Stimulated activated CD4-positive, alpha-beta T cell treated with anti-CD3 and anti-CD28 coated beads, Interleukin-15, amount 100 ng/mL, for 1 hour (primary cell): ENCODE measurements at places on chromosomes 2 and 18.

DNA sequence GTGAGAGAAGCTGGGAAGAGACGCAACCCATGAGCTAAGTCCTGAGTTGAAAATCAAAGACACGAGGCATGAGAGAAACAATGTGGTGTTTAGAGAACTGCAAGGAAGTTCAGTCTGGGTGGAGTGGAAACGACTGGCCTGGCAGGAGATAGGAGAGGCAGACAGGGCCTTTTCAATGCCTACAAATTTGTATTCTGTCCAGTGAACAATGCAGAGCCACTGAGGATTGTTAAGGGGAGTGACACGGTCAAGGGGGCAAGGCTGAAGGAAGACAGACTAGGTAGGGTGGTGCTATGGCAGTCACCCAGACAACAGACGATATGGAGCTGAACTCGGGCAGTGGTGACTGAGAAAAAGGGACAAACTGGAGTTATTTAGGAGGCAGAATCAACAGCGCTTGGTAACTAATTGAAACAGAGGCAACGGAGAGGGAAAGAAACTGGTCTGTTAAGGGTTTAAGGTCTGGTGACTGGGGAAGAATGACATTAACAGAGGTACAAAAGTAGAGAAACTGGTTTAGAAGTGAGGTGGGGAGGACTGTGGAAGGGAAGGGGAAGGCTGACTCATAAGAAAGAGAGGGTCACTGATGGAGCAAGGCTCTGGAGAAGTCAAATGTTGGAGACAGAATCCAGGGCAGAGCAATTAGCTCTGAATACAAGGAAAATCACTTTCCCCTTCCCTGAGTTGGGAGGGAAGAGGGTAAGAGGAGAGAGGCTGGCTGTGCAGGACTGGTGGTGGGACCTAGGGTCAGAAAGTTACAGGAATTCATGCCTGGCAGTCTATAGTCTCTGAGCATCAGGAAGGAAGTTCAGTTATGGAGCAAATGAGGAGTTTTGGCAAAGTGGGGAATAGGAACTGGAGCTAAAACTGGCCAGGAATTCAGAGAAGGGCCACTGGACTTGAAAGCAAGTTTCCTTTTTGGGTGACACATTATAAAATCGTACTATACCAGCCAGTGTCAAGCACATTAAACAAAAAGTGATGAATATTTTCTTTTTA, 63.4 kb upstream of the CHRNA1 start:
- no peak for DNase-seq

GRCh38 chr18:9319333-9319732, 15.2 kb upstream of the TWSG1 start:
- no peak for DNase-seq

- no peak for DNase-seq
These were observed 24.9 kb upstream of the RMND5A start for GRCh38 chr2:86695053-86695691.

GRCh38 chr18:45849529-45849928, 24.1 kb downstream of the SIGLEC15 start:
- no peak for DNase-seq

DNA sequence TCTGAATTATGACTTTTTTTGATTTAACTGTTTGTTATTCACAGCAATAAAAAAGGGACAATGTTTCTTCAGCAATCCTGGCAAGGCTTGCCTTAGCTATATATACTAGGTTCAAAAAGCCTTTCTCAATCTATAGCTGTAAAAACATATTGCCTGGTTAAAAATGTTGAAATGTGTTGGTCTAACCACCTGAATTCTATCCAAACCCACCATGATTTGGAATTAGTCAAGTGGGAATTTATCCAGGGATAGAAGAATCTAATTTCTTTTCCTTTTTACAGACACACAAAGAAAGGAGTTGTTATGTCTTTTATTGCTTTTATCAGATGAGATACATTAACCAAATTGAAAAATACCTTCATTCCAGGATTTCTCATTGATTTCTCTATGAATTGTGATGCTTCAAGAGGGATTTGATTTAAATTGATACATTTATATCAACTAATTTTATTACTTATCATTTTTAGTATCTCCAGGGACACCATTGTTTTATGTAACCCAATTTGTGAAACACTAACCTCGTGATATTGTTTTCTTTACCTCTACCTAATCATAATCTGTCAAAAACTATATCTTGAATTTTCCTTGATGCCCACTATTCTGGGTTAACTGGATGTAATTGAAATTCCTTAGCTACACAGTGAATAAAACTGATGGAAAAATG, 88.1 kb downstream of the LRP1B start:
- DNase-seq = no peak

DNA sequence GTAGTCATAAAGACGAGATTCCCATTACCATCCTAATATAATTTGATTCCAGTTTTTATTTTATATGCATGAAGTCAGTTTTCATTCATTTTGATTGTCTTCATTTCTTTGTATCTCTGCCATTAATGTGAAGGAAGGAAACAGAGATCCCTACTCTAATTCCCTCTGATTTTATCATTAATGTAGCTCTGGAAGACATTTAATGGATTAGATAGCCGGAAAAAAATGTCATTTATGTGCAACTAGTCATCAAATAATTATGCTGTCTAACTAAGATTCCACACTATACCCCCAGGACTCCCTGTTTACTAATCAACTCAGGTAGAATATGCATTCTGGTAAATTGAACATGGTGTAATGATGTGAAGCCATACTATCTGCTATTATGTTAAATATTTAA, 19.9 kb downstream of the RHBDD1 start:
- DNase-seq = no peak

GRCh38 chr2:217650716-217651360, 352.0 kb downstream of the TNS1 start:
- DNase-seq = no peak

DNA sequence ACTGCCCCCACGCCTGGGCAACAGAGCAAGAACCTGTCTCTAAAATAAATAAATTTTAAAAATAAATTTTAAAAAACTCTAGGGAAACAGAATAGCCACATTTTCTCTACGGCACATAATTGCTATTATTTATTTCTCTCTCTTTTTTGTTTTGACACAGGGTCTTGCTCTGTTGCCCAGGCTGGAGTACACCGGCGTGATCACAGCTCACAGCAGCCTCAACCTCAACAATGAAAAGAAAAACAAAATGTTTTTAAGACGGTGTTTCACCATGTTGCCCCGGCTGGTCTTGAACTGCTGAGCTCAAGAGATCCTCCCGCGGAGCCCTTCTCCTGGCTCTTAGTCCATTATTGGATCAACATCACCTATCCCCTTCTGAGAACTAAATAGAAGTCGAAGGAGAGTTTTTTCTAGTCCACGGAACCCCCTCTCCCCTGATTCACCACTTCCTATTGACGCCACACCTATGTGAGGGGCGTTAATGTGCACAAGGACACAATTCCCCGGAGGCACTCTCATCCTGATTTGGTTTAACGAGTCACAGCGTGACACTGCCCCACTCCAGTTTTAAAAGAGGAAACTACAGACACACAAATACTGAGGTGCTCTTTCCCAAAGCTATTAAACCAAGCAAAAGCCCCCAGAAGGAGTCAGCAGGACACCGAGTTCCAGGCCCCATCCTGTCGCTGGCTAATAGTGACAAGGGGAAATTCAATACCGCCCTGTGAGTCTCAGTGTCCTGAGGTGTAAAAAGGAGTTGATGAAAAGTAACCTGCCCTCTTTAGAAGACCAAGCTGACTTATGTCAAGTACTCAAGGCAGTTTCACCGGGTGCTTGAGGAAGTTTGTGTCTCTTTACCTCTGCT, 1.1 kb downstream of the NPC1 start:
- DNase-seq = no peak

GRCh38 chr2:13121096-13121495, 404.4 kb downstream of the TRIB2 start:
- no peak for DNase-seq

DNA sequence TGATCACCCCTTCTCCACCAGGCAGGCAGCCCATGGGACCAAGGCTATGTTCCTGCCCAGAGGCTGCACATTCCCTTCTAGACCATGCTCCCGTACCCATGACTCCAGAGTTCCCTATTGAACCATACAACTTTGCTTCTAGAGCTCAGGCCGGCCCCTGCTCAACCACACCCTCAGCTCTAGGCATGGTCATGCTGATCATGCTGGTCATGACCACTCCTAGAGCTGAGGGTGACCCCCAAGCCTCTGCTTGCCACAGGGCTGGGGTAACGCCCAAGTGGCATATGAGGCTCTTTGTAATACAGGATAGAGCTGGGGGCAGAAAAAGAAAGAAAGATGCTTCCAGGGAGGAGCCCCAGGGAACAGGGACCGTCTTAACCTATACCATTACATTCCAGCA, 301.8 kb downstream of the SP3 start:
- no peak for DNase-seq

GRCh38 chr18:25457601-25458000, 105.6 kb upstream of the ZNF521 start:
- DNase-seq = no peak

GRCh38 chr2:16022548-16023240, 82.3 kb downstream of the MYCN start:
- no peak for DNase-seq

DNA sequence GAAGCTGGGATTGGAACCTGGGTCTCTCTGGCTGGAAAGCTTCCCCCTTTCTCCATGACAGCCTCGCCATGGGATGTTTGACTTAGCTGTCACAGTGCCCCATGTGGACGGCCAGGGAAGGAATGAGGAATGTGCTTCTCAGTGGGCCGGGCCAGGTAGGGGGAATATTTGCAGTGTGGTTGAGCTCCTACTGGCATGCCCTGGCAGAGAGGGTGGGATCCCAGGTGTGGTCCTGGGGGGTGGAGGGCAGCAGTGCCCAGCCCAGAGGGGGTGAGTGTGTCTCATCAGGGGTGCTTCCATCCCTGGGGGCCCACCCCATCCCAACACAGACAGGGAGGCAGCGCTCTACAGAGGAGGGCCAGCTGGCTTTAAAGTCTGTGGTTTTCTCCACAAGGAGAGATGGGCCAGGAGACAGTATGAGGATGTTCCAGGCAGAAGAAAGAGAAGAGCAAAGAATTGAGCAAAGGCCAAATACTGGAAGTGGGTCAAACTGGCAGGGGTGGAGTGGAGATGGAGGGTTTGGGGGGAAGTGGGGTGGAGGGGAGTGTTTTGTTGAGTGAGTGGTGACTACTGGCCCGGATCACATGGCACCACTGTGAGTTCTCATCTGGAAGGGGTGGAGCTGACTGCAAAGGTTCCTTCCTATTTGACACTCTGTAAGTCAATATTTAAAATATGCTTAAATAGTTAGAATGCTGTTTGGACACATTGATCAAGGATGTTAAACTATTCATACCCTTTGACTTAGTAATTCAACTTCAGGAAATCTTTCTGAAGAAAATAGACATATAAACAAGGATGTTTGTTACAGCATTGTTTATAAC, 94.0 kb downstream of the MYCN start:
- no peak for DNase-seq

GRCh38 chr2:107111623-107112022, 225.7 kb upstream of the ST6GAL2 start:
- no peak for DNase-seq

GRCh38 chr2:25279091-25279651, 62.6 kb downstream of the DNMT3A start:
- no peak for DNase-seq

GRCh38 chr18:64409511-64409910, 260.6 kb upstream of the LINC00305 start:
- DNase-seq = no peak

- no peak for DNase-seq
These were observed 89.4 kb upstream of the TAF1B start for GRCh38 chr2:9753665-9754531.

DNA sequence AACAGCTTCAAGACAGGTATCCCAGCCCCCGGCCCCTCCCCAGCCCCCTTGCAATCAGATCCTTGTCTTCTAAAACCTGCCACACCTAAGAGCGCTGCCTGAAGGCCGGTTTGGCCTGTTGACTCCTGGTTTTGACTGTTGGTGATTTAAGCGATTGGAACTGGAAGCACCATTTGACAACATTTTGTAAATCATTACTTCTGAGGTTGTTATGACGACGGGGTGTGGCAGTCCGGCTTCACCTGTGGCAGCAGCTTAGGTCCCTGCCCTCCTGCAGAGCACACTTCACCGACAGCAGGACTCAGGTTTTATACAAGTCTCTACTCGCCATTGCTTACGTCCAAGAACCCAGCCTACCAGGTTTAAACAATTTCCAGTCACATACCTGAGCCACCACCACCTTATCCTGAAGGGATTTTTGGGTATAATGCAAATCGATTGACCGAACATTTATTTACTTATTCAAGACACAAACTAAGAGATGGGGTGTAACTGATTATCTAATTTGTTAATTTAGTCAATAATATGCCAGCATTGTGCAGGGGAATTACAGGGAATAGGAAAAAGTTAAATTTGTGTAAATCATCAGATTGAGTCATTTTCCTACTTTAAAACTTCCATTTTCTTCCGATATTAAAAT, 707 bp upstream of the DGUOK start:
- no peak for DNase-seq

GRCh38 chr2:65537651-65538385, 105.4 kb upstream of the SPRED2 start:
- DNase-seq = no peak

DNA sequence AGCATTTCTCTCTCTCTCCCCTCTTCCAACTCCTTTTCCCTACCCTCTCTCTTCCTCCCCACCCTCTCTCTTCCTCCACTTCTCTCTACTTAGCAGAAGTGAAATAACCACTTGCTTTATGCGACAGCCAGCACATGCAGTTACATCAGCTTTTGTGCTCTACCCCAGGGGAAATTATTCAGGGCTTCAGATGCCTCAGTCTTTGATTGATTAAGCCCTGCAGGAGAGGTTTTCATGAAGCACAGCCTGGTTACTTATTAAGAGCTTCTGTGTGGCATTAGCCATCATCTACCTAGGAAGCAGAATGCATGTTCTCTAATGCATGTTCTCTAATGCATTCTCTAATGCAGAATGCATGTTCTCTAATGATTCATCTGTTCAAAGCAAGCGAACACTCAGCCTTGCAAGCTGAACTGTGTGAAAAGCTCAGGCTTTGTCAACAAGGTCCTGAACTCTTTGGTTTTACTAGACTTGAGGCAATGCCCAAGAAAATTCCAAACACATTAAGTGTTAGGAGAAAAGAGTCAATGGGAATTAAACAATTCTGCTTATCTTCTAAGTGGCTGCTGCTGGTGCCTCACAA, 56.1 kb downstream of the LHCGR start:
- DNase-seq = no peak

DNA sequence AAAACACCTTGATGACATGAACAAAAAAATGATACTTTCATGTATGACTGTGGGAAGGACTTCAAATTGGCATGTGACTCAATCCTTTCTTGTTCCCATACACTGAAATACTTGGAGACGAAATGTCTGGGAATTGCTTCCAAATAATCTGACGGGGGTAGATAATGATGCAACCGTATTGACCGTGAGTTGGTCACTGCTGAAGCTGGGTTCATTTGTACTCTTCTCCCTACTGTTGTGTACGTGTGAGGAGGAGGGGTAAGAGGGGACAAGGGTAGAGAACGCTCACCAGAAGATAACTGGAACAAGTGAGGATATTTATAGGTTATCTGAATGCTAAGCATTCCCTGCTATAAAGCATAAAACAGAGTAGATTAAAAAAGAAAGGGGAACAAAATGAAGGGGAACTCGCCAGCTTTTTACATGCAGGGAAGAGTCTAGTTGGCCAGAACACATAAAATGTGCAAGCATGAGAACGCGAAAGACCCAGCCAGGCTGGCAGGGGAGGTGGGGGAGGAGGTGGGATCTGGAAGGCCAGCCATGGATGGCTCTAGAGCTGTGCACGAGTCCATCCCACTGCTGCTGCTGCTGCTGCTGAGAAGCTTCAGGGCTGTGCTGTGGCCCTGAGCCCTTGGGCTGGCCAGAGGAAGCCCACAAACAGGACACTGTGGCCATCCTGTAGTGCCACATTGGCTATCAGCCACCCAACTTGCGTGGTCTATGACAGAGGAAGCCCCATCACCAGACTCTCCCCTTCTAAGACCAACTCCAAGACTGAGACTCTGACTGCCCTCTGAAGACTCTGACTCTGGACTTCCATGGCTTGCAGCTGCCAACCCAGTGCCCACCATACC, 15.2 kb upstream of the CETN1 start:
- no peak for DNase-seq
